Naive thymus-derived CD8-positive, alpha-beta T cell (primary cell): ENCODE measurements at places on chromosomes 4 and X. TPM values are rescaled to one million over a fixed set of nuclear protein-coding genes. Genes with fewer than 3 reads are reported as not detected.

RBMX2 gene
- 23.9 TPM for total RNA-seq

ETDB gene
- not detected for total RNA-seq

TIGD4 gene
- 0.36 TPM for total RNA-seq

CLDN22 gene
- total RNA-seq, result not detected

- peak overlapping the region; percentile 92 for H3K27ac ChIP-seq
- peak overlapping the region; percentile 74 for H3K4me3 ChIP-seq
- H3K36me3 ChIP-seq, result no peaks in the 10 kb centered on the region
- H3K4me1 ChIP-seq, result peaks cover 42% of the 10 kb centered on the region
- no peaks in the 10 kb centered on the region for H3K27me3 ChIP-seq
- DNase-seq, result peak; percentile 30
Observed at GRCh38 chr4:37780444-37781130, 45.9 kb upstream of the PGM2 start.

GRCh38 chrX:21469071-21469470 is 94.9 kb downstream of the CNKSR2 start:
- DNase-seq, result no peak
- no peaks in the 10 kb centered on the region for H3K4me1 ChIP-seq
- peaks cover 5% of the 10 kb centered on the region for H3K36me3 ChIP-seq

GRCh38 chr4:152029631-152030030 is 268.8 kb upstream of the GATB start:
- H3K36me3 ChIP-seq, result peaks cover 4% of the 10 kb centered on the region
- no peaks in the 10 kb centered on the region for H3K27me3 ChIP-seq
- no peak overlapping the region for H3K4me3 ChIP-seq
- DNase-seq, result no peak
- no peaks in the 10 kb centered on the region for H3K4me1 ChIP-seq

DNA sequence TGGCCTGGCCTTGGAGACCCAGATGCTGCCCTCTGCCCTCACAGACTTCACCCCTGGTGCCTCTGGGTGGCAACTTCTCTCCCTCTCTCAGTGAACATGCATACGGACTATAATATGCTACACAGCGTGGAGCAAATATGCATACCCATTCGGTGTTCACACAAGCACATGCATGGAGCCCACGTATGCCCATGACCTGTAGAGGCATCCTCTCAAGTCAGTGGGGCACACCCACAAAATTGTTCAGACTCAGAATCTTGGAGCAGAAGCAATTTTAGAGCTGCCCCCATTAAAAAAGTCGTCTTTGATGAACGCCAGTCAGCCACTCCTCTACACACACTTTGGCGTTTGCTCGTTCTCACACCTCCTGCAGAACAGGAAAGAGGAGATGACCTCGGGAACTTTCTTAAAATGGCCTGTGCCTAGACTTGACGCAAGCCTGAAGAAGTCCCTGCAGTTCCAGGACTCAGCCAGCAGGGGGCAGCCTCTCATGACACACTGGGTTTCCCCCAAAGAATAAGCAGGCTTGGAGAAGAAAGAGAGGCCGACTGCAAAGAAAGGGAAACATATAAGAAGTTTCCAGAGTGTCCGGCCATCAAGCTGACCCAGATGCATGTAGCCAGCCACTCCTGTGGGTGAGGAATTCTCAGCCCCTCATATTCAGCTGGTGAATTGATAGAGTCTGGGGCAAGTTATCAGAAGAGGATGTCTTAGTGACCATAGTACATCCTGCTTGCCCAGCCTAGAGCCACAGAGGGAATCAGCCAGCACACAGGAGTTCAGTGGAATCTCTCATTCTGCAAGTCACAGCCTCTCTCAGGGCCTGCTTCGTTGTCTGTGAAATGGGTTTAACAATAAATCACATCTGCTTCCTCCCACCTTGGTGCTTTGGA is 17.3 kb downstream of the APLN start:
- peak; percentile 51 for DNase-seq
- no peak overlapping the region for H3K27ac ChIP-seq

DNA sequence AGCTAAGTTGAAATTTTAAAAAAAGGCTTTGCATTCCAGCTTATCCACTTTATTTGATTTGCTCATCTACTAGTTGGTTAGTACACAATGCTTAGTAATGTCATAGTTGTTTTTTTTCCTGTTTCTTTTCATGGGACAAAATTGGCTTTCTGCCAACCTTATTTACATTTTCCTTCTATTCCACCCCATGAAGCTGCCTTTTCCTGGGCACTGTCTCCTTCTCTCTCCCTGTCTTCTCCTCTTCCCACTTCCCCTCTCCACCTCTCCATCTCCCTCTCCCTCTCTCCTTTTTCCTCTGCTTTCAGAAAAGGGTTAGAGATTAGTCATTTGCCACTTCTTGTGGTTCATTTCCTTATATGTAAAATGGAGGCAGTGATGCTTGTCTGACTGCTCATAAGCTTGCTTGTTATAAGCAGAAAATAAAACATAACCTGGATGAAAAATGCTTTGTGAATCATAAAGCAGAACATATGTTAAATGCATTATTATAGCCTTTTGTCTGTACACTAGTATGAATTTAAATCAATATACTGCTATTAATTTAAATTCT is 181.9 kb downstream of the CEP135 start:
- H3K4me1 ChIP-seq, result no peaks in the 10 kb centered on the region
- DNase-seq, result no peak
- no peaks in the 10 kb centered on the region for H3K36me3 ChIP-seq
- no peak overlapping the region for H3K4me3 ChIP-seq
- no peak overlapping the region for H3K27ac ChIP-seq
- peaks cover 11% of the 10 kb centered on the region for H3K27me3 ChIP-seq

PDCL2 gene
- total RNA-seq, result not detected

- no peak for DNase-seq
- H3K4me3 ChIP-seq, result no peak overlapping the region
- no peaks in the 10 kb centered on the region for H3K27me3 ChIP-seq
- H3K27ac ChIP-seq, result no peak overlapping the region
Observed at GRCh38 chr4:6278801-6279197, 9.1 kb downstream of the WFS1 start.

DNA sequence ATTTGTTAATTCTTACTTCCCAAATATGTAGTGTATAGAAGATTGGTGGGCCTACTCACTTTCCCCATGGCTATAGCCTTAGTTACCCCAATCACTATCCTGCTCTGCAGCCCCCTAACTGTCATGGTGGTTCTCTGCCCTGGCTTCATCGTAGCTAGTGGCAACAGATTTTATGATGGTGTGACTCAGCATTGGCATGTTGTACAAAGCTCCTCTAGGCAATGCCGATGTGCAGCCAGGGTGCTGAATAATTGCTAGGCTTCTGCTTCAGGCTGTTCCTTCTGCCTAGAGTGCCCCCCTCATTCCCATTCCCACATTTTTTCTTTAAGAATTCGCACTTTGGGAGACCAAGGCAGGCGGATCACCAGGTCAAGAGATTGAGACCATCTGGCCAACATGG is 35.2 kb downstream of the AFF2 start:
- no peak overlapping the region for H3K27ac ChIP-seq
- no peak for DNase-seq
- H3K36me3 ChIP-seq, result no peaks in the 10 kb centered on the region
- no peaks in the 10 kb centered on the region for H3K4me1 ChIP-seq

RADX gene
- 12.5 TPM for total RNA-seq

DNA sequence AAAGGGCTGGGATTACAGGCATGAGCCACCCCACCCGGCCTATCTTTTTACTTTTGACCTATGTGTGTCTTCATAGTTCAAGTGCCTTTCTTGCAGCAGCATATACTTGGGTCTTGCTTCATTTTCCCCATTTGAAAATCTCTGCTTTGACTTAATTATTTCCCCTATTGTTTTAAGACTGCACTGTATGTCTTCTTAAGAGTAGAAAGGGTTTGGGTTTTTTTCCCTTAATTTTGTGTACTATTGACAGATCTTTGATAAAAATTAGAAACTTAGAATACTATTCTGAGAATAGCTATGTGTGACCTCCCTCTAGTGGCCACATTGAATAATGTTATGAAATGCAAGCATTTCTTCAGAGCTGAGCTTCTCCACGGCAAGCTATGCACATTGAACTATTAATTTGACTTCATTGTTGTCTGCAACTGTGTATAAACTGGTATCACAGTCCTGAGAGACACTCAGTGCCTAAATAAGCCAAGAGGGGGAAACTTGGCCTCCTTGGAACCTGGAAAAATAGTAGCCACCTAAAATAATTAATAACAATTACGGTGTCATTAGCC is 8.7 kb upstream of the SLC25A4 start:
- peaks cover 57% of the 10 kb centered on the region for H3K27me3 ChIP-seq
- no peaks in the 10 kb centered on the region for H3K4me1 ChIP-seq
- peak; percentile 43 for DNase-seq
- H3K36me3 ChIP-seq, result no peaks in the 10 kb centered on the region

HPRT1 gene
- 19.2 TPM for total RNA-seq

GPRASP3 gene
- 5.1 TPM for total RNA-seq

DCHS2 gene
- not detected for total RNA-seq

DNA sequence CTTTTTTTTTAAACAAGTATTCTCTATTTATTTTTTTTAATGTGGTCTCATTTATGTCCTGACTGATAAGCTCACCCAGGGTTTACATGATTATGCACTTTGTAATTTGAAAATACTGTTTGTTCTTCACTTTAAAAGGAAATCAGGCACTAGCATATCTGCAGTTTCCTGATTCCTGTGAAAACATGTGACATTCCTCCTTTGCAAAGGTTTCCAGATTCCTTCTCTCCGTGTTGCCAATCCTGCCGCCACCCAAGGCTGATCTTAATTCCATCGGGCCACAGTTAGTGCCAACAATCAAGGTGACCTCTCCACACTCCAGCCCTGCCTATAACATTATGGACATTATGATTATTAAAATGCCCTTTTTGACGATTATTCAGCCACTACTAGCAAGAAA is 225.4 kb downstream of the PCDH7 start:
- no peak for DNase-seq
- H3K4me3 ChIP-seq, result no peak overlapping the region
- no peaks in the 10 kb centered on the region for H3K36me3 ChIP-seq
- H3K27ac ChIP-seq, result no peak overlapping the region
- no peaks in the 10 kb centered on the region for H3K27me3 ChIP-seq

SLC34A2 gene
- not detected for total RNA-seq

OPRPN gene
- total RNA-seq, result not detected

WAS gene
- 99.7 TPM for total RNA-seq

STK32B gene
- total RNA-seq, result not detected

DNA sequence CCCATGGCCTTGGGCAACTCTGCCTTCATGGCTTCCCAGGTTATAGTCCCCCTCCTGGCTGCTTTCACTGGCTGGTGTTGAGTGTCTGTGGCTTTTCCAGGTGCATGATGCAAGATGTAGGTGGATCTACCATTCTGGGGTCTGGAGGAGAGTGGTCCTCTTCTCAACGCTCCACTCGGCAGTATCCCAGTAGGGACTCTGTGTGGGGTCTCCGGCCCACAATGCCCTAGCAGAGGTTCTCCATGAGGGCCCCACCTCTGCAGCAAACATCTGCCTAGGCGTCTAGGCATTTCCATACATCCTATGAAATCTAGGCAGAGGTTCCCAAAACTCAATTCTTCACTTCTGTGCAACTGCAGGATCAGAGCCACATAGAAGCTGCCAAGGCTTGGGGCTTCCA is 763.4 kb upstream of the EPHA5 start:
- no peaks in the 10 kb centered on the region for H3K4me1 ChIP-seq
- H3K27me3 ChIP-seq, result no peaks in the 10 kb centered on the region

NPNT gene
- total RNA-seq, result not detected

ASB12 gene
- total RNA-seq, result 0.29 TPM

- no peaks in the 10 kb centered on the region for H3K36me3 ChIP-seq
- H3K4me1 ChIP-seq, result no peaks in the 10 kb centered on the region
- peak within 1 kb of the TSS; percentile 72 for H3K4me3 ChIP-seq
- H3K27me3 ChIP-seq, result peaks cover 27% of the 10 kb centered on the region
Observed at GRCh38 chrX:106726485-106727437, at the start of gene RNF128. TSS of gene RNF128 (plus strand) at chrX:106726701. CDS start at chrX:106726914, 213 bp downstream.

DNA sequence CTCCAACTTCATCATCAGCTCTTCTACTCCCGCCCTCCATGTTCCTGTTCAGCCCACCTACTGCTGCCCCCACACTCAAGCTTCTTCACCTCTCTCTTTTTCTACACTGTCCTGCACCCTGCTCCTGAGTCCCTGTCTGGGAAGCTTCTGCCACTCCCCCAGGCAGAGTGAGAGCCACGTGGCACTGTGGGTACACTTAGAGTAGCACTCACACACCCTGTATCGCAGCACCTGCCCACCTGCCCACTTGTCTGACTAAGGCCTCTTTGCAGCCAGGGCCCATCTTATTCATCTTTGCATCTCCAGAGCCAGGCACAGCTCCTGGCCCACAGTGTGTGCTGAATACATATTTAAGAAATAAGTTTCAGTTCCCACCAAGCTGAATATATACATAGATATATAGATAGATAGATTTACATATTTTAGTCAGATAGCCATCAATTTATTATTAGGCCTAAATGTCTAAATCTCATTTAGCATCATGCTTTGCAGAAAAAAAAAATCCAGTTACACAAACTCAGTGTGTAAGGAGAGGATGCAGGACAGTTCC is 24.9 kb downstream of the CCDC149 start:
- no peak overlapping the region for H3K27ac ChIP-seq
- H3K27me3 ChIP-seq, result no peaks in the 10 kb centered on the region
- DNase-seq, result no peak
- no peak overlapping the region for H3K4me3 ChIP-seq
- no peaks in the 10 kb centered on the region for H3K36me3 ChIP-seq
- H3K4me1 ChIP-seq, result no peaks in the 10 kb centered on the region

DRD5 gene
- total RNA-seq, result not detected

S100P gene
- 3.0 TPM for total RNA-seq

MEPE gene
- total RNA-seq, result not detected

GRCh38 chrX:7132335-7133049 is 15.0 kb upstream of the STS start:
- H3K36me3 ChIP-seq, result peaks cover 7% of the 10 kb centered on the region
- peaks cover 23% of the 10 kb centered on the region for H3K4me1 ChIP-seq
- no peak for DNase-seq
- peak overlapping the region; percentile 83 for H3K27ac ChIP-seq
- H3K27me3 ChIP-seq, result no peaks in the 10 kb centered on the region

- no peak overlapping the region for H3K27ac ChIP-seq
- no peaks in the 10 kb centered on the region for H3K36me3 ChIP-seq
- H3K27me3 ChIP-seq, result no peaks in the 10 kb centered on the region
- H3K4me3 ChIP-seq, result no peak overlapping the region
- no peaks in the 10 kb centered on the region for H3K4me1 ChIP-seq
- no peak for DNase-seq
Observed at GRCh38 chr4:56118055-56118454, 169.3 kb downstream of the CEP135 start.

GRCh38 chr4:73759357-73759756 is 19.0 kb downstream of the CXCL8 start:
- H3K4me3 ChIP-seq, result no peak overlapping the region
- H3K27ac ChIP-seq, result no peak overlapping the region
- no peak for DNase-seq
- no peaks in the 10 kb centered on the region for H3K4me1 ChIP-seq
- no peaks in the 10 kb centered on the region for H3K27me3 ChIP-seq

DMRTC1 gene
- total RNA-seq, result 1.2 TPM

NDST4 gene
- not detected for total RNA-seq

SPACA5 gene
- total RNA-seq, result not detected
